OCI-M1 (cell line): ENCODE measurements at places on chromosomes 1 and 21.

DNA sequence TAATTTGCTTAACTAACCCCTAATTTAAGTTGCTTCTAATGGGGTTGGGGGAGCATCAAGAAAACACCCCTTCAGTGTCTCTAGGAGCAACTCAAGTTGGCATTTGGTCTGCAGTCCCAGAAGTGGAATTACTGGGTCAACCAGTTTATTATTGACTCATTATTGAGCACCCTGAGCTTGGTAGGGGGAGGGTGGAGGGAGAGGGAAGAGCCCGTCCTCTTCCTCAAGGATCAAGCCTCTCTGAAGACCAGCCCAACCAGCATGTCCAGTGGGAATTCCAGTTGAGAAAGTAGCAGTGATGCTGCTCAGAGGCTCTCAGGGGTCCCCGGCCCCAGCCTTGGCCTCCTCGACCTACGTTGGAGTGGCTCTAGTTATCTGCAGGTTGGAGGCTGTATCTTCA is 2.1 kb upstream of the PLA2G2F start:
- no peak for DNase-seq

GRCh38 chr1:231523816-231524215 is 4.7 kb upstream of the TSNAX start:
- peak; percentile 67 for DNase-seq

DNA sequence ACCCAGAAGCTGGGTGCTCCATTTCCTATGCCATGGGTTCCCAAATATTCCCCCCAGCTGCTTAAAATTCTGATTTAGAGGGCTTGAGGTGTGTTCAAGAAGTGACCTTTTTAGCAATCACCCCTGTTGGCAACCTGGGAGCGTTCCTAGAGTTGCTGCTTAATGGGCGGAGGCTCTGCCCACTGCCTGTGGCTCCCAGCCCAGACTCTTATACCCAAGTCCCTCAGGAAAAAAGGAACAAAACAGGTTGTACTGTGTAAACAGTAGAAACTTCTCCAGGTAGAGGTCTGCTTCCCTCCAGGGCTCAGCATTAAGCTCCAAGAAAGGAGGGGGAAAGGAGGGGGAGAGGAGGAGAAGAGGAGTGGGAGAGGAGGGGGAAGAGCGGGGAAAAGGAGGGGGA is 14.6 kb upstream of the TENT5C start:
- DNase-seq, result no peak

GRCh38 chr1:1730870-1731269 is 6.7 kb upstream of the CDK11A start:
- DNase-seq, result no peak

DNA sequence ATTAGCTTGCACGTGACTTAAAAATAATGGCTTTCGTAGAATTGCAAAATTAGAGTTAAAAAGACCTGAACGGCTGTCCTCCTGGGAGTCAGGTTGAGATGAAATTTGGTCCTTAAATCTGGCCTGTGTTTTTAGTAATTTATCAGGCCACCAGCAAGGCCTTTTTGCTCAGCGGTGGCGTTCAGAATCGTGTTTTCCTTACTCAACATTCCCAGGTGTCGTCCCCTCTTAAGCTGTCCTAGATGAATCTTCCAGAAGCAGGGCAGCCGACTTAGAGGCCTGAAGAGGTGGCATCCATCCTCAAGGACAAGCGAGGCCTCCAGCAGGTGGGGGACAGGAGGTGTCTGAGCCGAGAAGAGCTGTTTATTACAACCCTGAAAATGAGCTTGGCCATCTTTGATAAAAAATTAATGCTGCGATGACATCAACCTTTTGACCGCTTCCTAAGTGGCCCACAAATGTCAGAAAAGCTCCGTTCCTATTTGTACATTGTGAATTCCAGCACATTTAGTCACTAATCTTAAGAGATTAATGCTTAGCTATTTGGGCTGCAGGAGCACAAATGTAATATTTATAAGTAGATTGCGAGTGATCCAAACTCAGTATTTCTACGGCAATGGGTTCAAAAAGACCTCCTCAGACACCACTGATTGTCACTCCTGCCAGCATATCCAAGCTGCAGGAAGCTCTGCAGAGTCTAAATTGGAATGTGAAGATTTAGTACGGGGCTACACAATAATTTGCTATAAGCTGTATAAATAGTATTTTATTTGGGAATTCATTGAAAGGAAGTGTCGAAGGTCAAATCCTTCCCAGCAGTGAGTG is 344.1 kb upstream of the VAMP3 start:
- DNase-seq, result no peak

DNA sequence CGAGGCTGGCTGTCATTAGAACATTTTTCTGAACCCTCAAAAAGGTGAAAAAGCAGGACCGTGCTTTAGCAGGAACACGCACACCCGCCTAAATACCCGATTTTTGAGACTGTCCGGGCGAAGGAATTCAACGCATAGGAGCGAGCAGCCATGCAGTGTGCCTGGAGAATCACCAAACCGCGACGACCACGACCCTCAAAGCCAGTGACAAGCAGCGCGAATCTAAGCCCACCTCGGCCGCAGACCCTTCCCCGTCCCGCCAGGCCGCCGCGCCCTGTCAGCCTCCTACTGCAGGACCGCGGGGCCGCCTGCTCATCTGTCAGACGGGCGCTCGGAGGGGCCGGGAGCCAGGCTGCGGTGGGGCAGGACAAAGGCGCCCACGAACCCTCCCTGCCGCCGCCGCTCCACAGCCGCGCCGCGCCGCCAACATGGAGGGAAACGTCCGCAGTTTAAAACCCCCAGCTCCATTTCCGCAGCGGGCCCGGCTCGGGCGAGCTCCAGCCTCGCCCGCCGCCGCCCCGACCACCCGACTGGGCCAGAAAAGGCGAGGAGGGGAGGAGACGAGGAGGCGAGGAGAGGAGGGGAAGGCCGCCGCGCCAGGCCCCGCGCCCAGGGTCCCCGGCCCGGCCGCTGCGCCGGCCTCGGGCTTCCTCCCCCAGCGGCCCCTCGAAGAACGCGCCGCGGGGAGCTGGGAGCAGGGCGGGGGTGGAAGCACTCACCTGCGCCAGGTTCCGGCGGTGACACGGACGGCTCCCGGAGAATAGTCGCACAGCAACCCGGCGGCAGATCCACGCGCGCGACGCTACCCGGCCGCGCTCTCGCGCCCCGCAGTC is at the start of gene LBR:
Gene LBR (minus strand): TSS at position 804 of the 833 bp plus-strand sequence. CDS start 3,963 bp downstream, outside the sequence.
- DNase-seq, result no peak

- DNase-seq, result no peak
Measured at GRCh38 chr1:84892705-84893618, at the start of gene LPAR3. Gene LPAR3, minus strand, starts transcription at chr1:84893206. Its CDS starts 27,086 bp downstream, at chr1:84866120.

DNA sequence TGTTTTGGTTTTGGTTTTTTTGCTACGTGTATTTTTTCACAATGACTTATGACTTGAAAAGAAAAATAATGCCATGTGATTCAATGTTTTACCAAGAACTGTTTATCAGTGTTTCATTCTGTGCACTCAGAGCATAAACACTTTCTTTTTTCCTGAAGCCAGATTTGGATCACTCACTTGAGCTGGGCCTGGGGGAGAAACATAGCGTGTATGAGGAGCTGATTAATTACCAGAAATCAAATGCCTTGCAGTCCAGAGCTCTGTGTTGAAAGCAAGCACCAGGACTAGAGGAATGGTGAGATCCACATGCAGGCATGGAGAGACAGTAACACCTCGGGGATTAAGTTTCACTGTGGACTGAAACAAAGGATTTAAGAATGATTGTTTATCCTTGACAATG is 642.1 kb upstream of the ADGRL2 start:
- peak; percentile 38 for DNase-seq

DNA sequence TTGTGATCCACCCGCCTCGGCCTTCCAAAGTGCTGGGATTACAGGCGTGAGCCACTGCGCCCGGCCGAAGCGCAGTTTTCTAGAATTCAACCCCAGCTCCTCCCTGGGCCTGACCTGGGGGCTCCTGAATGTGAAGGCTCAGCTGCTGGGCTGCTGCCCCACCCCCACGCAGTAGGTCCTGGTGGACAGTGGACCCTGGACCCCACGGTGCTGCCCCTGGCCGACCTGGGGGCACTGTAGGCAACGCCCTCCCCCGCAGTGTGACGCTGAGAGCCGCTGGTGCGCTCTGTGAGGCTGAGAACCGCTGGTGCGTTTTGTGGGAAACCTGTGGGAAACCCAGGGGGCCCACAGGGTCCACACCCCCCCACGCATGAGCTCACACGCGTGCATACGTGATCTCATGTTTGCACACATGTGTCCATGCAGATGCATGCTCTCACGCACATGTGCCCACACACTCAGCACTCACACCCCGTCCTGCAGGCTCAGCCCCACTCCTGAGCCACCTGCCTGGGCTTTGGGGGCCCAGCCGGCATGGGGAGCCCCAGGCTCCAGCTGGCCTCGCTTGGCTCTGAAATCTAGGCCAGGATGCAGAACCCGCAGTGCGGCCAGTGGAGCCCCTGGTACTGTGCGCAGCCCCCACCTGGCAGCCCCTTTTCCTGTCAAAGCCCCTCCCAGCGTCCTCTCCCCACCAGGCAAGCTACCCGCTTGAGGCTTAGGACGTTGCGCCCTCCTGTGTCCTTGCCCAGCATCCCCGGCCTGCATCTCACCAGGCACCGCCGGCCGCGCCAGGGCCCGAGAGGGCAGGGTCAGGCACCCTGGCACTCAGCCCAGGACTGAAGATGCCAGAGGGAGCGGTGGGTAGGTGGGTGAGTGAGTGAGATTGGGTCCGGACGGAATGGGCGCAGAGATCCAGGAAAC is 67.7 kb downstream of the COL18A1 start:
- DNase-seq, result no peak

- no peak for DNase-seq
Measured at GRCh38 chr21:45126204-45126626, 51.8 kb downstream of the ADARB1 start.

GRCh38 chr1:90544356-90544755 is 172.7 kb downstream of the BARHL2 start:
- DNase-seq, result no peak

DNA sequence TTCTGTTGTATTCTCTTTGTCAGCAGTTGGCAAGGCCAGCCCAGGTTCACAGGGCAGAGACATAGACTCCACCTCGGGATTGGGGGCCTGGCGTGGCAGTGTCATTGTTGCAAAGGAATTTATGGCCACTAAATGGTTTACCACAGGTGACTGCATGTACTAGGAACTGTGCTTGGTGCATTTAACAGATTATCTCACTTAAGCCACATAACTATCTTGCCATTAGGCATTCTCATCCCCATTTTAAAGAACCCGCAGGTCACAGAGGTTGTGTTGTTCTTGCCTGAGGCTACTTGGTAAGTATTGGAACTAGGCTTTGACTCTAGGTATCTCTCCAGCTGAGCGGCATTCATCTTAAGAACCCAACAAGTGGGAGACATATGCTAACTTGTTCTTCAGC is 9.7 kb downstream of the TLCD4 start:
- no peak for DNase-seq

DNA sequence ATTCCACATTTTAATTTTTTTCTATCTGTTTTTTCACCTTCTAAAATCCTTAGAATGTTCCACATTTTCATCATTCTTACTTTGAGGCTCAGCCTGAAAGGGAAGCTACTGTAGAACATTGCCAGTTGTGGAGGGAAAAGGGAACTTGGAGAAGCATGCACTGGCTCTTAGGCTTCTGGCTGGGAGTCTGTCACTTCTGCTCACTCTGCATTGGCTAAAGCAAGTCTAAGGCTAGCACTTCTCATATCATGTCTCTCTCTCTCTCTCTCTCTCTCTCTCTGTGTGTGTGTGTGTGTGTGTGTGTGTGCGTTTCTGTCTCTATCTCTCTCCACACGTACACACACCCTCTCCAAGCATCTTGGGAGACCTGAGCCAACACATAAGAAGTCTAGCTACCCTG is 49.6 kb upstream of the ADAR start:
- DNase-seq, result peak; percentile 85

DNA sequence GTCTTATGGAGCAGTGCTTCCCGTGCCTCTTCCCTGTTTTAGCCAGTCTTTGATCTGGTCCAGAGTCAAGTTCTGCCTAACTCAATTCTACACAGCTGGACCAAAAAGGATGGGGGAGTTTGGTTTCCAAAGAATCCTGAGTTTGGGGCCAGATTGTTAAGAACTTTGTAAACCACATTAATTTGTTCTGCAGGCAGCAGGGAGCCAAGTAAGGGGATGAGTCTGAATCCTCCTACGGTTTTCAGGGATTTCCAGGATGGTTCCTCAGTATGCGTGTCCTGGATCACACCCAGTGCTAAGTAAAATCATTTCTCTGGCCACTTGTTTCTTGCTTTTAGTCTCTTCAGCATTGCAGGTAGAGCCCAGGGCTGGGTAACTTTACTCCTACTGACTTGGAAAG is 26.1 kb upstream of the GJA5 start:
- no peak for DNase-seq

GRCh38 chr1:230459465-230459864 is 33.3 kb upstream of the PGBD5 start:
- DNase-seq, result peak; percentile 16

GRCh38 chr1:1487701-1488100 is 16.1 kb downstream of the ATAD3B start:
- no peak for DNase-seq

- DNase-seq, result peak; percentile 5
Measured at GRCh38 chr21:22201669-22202068, 1203.5 kb downstream of the NCAM2 start.

DNA sequence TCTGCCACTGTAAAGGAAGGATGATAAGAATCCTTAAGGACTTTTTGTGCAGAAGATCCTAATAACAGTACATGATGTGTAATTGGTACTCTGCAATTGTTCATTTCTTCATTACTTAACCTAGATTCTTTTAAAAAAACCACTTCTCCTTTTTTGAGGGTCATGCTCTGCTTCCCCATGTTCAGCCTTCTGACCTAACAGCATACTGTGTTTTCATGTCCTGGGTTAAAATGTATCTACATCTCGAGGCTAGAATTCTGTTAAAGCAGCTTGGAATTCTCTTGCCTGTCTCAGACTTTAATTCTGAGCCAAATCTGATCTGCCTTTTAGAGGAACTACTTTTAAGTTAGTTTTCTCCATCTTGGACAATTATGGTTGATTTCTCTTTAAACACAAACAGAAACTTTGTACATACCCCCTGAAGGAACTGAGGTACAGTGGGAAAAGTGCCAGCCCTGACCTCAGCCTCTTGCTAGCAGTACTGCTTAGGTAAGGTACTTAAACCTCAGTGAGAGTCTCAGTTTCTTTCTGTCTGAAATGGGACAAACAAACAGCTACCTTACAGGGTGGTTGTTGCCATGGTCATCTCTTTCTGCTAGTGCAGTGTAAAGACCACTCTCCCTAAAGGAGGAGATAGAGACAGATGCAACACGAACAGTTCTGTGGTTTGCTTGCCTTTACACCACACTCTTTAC is 103.2 kb upstream of the DYNLT5 start:
- peak; percentile 72 for DNase-seq

DNA sequence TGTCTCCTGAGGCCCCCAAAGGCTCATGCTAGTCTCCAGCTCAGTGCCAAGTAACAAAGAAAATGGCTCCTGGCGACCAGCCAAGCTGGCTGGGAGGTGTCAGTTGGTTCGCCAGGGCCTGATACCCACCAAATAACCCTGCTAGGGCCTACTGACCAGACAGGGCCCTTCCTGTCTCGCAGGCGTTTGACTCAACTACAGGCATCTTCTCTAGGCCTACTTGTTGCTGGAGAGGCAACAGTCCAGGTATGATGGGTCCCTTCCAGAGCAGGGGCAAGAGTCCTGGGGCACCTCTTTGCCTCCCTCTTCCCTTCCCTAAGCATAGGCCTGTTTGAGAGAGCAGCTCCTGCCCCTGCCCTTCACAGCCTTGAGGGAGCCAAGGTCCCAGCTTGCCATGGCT is 147.9 kb upstream of the VANGL1 start:
- no peak for DNase-seq
